ENCODE measurements at places on chromosomes 7 and 10.

DNA sequence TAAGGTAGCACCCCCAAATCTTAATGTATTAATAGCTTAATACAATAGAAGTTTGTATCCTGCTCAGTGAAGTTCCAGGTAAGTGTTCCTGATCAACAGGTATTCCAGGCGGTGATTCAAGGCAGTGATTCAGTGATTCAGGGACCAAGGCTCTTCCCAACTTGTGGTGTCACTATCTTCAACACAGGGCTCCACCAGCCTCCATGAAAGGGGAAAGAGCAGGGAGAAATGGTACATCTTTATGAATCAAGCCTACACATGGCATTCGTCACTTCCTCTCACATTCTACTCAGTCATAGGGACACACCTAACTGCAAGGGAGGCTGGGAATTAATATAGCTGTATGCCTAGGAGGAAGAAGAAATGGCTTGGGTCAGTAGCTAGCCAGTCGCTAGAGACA, 5.1 kb downstream of the GOLGA7B start:
- DNase-seq = no peak

DNA sequence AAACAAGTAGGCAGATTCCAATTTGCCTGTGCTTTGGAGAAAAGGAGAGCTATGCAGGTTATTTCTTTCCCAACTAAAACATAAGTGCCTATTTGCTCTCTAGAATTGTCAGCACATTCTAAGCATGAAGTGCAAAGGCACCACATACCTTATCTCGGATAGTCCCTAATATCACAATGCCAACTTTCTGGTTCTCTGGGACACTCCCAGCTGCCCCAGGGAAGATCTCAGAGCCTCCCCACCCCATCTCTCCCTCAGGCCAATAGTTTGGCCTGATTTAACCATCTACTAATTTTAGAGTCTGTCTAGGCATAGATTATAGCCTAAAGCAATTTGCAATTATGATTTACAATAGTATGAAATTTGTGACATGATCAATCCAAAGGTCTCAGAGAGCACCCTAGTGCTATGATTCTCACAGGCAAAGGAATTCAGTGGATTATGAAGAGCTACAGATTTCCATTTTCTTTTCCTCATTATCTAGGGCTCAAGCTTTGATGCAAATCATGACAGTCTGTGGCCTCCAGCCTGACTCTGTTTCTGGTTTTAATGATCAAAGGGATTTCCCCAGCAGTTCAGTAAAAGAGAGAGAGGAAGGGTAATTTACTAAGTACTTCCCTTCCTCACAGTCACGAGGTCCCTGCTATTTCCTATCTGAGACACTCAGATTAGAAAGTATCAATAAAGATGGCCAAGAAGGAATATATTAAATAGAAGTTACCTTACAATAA, 29.0 kb upstream of the IL6 start:
- DNase-seq = no peak

- no peak for DNase-seq
Observed at GRCh38 chr7:43636093-43636492, 53.2 kb downstream of the STK17A start.

DNA sequence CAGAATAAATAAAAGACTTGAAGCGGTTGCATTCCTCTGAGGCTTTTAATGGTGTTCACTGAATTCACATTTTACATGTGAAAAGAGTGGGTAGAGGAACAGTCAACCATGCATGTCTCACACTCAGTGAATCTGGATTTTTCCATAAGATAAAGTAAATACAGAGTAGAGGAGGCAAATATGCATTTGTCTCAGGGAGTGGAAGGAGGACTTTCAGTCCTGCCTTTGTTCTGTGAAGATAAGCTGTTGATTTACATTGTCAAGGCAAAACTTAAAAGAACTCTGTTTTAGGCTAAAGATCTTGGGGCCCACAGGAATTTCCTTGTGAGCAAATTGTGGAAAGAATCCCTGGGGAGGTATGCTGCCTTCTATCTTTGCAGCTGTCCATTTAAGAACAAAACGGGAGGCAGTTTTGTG, 825.3 kb upstream of the MBL2 start:
- no peak for DNase-seq

DNA sequence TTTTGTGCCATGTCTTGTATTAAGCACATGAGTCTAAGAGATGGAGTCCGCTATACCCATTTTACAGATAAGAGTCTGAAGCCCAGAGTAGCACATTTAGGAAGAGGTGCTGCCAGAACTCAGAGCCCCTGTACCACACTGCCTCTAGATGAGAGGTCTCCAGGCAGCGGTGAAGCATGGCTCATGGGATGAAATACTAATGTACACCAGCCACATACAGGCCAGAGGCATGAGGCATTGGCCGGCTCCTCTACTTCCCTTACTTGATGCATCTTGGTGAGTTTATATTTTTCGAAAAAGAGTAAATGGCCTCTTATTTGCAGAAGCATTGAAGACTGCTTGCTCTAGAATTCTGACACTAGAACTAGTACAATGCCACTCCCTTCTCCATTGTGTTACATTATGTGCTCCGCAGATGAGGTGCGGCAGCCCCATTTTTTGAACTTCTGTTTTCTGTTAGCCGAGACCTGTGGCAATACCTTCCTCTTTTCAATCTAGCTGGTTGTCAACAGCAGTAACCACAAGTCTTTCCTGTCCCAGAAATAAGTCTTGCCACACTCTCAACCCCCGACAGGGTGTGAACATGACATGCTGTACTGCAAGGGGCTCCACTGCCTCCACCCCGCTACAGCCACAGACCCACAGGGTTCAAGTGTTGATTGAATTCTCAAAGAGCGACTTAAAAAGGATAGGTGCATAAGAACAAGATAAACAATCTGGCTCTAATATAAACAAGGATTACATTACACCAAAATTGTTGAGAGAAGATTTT, 145.3 kb downstream of the CELF2 start:
- DNase-seq = no peak

- no peak for DNase-seq
Observed at GRCh38 chr10:92574548-92575261, 812 bp upstream of the IDE start.

- no peak for DNase-seq
Observed at GRCh38 chr7:51249991-51250390, 66.6 kb downstream of the COBL start.

GRCh38 chr7:12949060-12949931, 261.9 kb downstream of the ARL4A start:
- no peak for DNase-seq

GRCh38 chr10:92914478-92915325, 66.4 kb downstream of the EXOC6 start:
- DNase-seq = peak; percentile 43

DNA sequence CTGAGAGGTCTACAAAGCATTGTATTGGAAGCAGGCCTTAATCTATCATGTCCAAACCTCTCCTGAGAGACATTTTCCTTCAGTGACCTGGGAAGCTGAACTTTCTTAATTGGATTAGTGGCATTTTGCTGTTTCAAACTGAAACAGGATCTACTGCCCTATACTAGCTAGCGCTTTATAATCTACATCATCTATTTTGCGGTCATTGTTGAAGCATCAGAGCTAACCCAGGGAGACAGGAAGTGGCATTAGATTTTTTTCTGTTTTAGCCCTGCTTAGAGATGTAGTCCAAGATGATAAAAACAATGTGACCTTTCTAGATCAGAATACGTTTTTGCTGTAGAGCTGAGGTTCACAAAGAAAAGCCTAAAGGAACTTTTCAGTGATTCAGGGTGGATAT, 147.4 kb upstream of the AGR3 start:
- no peak for DNase-seq

DNA sequence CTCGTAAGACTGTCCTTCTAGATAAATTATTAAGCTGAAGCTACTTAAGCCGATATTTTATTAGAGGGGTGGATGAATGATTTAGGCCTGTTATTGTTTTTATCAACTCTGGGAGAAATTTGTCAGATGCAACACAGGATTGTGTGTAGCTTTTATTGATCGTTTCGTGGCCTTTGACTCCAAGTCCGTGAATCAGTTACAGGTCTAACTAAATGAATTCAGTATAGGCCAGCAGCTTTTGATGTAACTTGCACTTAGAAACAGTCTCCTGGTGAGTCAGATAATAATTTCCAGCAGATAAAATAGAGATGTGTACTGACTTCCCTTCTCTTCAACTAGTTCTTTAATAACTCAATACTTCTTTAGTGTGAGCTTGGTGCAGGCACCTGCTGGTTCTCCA, 341.7 kb upstream of the SMIM30 start:
- DNase-seq = no peak

GRCh38 chr7:151936207-151936606, 20.0 kb upstream of the GALNTL5 start:
- no peak for DNase-seq

DNA sequence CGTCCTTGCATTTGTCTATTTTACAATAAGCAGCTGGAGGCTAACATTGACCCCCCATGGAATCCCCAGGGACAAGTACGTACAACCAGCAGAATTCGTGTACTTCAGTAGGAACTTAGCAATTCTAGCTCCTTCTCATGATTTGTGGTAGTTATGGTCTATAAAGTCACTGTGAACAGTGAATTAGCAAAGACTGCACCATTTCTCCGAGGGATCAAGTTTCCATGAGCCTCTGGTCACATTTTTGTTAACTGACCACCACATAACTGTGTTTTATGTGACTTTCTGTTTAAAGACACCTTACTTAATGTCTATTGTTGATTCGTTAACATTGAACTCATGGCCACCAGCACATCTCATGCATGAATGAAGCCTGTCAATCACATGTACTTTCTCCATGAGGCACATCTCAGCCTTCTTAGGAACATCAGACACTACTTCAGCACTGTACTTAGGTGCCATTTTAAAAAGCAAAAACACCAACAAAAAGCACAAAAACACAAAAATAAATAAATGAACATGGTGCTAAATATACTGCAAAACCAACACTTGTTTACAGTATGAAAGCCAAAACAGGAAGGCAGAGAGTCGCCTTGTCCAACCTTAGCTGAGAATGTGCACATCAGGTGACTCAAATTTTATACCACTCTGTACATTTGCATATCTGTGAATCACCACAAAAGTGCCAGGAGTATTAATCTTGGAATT, 9.0 kb upstream of the UCN3 start:
- no peak for DNase-seq

DNA sequence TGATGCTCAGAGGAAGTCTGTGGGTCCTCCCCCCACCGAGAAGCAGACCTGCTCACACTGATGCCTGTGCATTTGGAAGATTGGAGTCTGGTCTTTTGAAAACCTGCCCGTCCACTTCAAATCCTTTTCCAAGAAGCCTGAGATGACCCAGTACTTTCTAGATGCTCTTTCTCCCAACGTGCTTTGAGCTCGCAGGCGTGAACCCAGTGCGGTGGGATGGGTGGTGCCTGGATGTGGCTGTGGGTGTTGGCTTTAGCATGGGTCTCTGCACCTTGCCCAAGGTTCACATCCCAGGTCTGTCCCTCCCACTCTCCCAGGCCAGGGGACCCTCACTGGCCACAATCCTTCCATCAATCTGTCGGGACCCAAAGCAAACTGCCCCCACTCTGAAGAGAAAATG, 170.2 kb downstream of the ADARB2 start:
- DNase-seq = no peak

- peak; percentile 88 for DNase-seq
Observed at GRCh38 chr7:30752979-30753378, 1.0 kb downstream of the INMT start.

GRCh38 chr7:8597565-8597964, 164.2 kb downstream of the NXPH1 start:
- DNase-seq = no peak

DNA sequence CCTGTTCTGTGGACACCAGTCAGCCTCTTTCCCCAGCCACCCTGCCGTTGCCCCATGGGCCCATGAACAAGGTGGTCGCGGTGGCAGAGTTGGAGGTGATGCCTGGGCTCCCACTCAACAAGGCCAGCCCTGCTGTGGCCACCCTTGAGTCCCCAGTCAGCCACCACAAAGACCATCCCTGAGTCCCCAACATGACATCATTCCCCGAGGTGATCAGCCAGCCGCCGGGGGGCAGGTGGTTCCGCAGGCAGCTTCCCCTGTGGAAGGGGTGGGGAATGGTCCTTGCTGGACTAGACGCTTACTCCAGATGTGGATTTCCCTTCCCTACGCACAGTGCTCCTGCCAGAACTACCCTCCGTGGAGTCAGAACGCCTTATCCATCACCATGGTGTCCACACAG, 271.7 kb downstream of the PTPRN2 start:
- no peak for DNase-seq

DNA sequence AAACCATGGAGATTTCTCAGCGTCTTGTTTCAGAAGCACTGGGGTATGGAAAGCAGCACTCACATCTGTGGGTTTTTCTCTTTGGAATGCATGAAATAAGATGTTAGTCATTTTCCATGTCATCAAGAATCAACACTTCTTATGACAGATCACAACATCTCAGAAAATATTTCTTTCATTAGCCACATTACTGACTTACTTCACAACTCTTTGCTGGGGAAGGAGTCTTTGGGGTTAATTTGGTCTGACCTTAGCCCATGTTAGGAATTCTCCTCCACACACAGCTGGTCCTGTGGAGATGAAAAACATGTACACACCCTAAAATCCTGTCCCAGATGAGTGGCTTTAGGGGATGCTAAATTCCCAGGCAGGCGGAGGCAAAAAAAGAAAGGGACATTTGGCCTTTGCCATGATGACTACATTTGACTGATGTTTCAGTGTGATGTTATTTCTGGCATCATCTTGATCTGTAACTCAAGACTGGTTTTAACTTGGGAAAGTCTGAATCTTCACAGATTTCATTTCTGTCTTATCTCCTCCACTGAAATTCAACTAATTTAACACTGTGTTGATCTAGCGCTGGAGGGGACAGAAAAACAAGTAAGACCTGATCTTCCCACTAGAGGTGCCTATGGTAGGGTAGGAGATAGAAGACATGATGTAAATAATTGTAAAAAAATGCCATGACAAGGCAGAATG, 363.2 kb downstream of the PRPF18 start:
- peak; percentile 90 for DNase-seq

GRCh38 chr10:16814012-16814411, 3.2 kb downstream of the RSU1 start:
- DNase-seq = no peak

DNA sequence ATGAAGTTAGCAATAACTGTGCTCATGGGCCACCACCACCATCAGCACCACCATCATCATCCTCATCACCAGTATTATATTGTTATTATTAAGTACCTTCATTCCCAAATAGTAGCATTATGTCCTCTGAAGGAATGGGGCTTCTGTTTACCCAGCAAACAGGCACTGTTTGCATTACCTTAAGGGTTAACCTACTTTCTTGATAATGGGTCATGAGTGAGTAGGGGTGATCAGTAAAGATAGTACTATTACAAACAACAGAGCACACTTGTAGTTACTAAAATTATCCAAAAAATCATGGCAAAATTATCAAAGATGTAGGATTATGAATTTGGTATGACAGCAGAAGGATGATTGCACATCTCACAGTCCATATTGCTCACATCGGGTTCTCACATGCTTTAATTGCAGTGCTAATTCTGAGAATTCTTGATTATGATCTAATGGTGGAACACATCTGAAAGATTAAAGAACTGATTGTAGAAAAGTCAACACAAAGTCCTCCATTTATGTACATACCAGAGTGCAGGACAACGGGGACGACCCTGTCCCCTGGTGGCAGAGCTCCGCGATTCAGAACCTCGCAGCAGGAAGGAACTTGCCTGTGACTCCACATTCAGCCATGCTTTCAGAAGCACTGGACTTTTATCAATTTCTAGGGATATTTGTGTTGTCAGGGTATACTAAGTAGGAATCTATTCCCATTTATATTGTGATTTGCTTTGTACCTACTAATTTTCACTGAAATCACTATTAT, 31.0 kb downstream of the PDE1C start:
- no peak for DNase-seq

- DNase-seq = peak; percentile 53
Observed at GRCh38 chr10:31322647-31323046, 3.6 kb downstream of the ZEB1 start.

Measured in muscle of back (tissue), 13 donors.